Stimulated activated CD8-positive, alpha-beta memory T cell treated with anti-CD3 and anti-CD28 coated beads, Interleukin-7, amount 100 ng/mL, for 4 hours (primary cell): ENCODE measurements at places on chromosomes 2 and 18.

GRCh38 chr2:166090346-166090745 is 37.5 kb downstream of the SCN1A start:
- DNase-seq = no peak

DNA sequence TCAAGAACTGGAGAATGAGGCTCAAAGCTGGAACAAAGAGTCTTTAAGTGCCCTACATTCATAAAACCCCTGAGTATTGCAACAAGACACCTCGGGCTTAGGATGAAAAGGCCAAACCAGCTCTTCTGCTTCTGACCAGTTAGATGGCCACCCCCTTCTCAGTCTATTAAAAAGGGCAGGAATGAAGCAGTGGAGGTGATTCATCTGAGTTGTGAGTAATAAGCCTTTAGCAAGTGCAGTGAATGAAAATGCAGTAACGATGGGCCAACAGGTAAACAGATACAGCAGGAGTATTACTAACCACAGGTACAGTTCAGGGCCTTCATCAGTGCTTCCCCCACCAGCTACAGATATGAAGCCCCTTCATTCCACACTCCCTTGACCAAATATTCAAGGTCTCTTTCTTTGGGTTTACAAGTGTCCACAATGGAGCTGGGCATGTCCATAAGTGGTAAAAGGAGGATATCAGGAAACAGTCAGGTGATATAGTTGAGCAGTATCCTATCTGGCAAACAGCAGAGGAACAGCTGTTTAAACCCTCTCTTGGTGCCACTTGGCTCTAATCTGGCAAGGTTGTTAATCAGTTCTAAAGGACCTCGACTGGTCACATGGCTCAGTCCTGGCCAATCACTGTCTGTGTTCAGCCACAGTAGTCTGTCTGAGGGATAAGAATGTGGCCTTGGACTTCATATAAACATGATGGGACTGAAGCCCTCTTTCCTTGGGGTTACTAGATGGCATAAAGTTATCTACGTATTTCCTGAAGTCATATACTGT is 17.8 kb downstream of the SERPINB13 start:
- no peak for DNase-seq

DNA sequence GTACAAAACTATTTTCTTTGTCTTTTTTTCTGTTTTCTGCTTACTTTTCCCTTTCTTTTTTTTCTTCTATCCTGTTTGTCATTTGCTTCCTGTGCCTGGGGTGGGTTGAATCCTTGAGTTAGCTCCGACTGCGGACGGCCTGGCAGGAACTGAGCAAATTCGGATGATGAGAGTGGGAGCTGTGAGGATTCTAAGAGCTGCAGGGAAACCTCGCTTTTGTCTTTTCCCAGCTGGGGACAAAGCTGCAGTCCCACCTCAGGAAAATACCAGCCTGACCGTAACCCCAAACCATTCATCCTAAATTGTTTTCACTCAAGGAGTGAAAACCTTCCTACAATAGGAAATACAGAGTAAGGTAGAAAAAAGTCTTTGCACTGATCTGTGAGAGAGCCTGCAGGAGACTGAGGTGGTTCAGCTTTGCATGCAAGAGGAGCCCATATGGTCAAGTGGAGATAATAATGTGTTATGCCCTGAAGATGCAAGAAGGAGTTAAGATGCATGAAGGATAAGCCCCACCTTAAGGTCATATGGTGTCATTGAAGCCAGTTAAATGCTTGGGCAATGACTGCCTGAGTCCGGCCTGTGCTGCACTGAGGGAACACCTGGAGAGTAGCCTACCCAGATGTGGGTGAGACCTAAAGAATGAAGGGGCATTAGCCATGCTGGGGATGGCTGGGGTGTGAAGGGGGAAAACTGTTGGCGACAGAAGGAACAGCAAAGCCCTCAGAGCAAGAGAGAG is 31.7 kb upstream of the ARL4C start:
- no peak for DNase-seq

DNA sequence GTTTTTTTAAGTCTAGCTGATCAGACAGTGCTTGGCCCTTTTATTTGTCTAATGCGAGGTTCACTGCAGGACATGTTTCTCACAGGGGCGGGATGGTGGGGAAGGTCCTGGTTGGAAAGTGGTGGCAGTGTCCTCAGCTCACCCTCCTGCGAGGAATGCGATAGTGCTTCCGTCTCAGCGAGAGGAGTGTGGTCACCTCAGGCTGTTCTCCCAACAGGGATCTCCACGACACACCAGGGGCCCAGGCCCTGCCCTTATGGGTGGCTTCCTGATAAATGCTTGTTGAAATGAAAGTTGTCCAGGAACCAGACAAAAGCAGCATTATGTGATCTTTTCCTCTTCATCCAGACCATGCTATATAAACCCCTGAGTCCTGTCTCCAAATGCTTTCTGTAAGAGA is 70.1 kb downstream of the BOLA3 start:
- no peak for DNase-seq

- no peak for DNase-seq
Observed at GRCh38 chr2:144215701-144216675, 303.9 kb downstream of the ZEB2 start.

- DNase-seq = no peak
Observed at GRCh38 chr2:32768387-32769174, 140.7 kb downstream of the TTC27 start.

GRCh38 chr18:13576598-13576997 is 149.8 kb downstream of the FAM210A start:
- DNase-seq = no peak

DNA sequence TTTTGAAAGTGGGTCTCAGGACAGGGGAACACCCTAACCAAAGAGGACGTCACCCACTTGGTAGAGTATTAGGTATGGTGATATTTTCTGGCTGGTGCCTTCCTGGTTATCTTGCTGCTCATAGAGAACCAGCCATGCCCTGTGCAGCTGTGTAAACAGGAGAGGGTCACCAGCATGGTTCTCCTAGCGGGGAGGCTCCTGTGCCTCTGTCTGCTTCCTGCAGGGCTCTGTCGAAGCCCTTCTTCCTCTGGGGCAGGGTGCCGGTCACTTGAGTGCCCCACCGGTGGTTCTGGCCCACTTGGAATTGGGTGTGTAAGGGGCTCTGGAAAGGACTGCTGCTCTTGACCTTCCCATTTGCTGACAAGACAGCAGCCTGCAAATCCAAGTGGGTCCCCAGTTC is 131.6 kb upstream of the MSH6 start:
- DNase-seq = no peak

DNA sequence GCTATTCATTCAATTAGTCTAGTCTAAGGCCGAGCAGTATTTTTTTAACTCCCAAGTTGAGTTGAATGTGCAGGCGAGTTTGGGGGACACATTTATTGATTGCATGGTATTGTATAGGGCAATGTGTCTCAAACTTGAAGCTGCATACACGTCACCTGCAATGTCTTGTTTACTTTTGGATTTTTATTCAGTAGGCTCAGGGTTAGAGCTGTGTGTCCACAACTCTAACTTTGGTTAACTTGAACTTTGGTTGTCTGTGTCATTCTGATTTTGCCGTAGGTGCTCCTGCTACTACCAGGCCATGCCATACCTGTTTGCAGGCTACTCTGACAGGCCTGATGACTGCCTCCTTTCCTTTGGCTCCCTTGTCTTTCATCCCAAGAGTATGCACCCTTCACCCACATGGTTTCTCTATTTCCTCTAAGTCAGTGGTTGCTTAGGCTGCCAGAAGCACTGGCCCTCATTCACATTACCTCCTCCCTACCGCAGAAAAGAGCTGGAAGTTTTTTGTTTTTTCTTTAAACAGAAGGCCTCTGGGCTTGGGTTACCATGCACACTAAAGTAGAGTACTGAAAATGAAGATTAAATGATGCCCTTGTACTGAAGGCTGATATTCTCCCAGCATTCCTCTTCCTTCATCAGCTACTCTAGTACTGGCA is 219.4 kb upstream of the SPOPL start:
- DNase-seq = no peak

DNA sequence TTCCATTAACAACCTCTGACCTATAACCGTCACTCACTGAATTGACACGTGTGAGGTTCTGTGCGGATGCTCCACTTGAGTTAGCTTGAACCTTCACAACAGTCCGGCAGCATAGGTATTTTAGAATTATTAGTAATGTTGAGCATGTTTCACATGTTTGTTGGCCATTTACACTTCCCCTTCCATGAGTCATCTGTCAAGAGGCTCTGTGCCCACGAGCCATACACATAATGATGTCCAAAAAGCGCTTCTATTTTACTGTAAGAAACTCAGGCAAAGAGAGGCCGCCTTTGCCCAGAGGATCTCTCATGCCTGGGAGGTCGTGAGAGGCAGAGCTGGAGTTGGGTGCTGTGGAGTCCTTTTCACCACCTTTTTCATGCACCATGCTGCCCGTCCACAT is 28.9 kb upstream of the TMEM214 start:
- DNase-seq = no peak

- no peak for DNase-seq
Observed at GRCh38 chr18:76401498-76401897, 93.5 kb downstream of the ZNF516 start.

DNA sequence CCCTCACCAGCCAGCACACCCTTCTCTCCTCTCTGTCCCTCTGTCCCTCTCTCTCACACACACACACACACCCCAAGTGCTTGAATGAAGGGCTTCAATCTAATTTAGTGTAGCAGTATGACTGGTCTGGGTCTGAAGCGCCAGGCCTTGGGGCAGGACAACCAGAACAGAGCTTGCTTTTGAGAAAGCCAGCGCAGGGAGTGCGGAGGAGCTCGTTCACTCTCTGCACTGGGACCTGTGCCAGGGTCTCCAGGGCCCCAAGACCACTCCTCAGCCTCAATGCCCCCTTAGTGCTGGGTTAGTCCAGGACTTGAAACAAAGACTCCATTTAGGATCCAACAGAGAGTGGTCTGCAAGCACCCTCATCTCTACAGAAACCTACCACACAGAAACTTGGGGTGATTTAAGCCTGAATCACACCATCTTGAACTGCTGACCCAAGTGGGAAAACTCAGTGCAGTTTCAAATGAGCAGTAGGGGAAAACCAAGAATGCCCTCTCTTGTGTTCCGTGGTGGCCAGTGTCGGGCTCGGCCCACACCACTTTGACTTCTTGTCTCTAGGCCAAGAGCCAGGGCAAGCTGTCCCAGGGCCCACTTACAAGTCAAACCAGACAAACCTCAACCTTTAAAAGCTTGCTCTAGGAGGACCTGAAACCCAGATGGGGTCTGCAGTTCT is 66.6 kb upstream of the WIPF1 start:
- DNase-seq = no peak
